ENCODE measurements at places on chromosomes 2 and 18.

- DNase-seq = no peak
These were observed 69.6 kb downstream of the KLHL29 start for GRCh38 chr2:23454501-23455120.

- DNase-seq = no peak
These were observed 1.4 kb downstream of the RBKS start for GRCh38 chr2:27888790-27889189.

- DNase-seq = no peak
These were observed 44.0 kb downstream of the ASAP2 start for GRCh38 chr2:9250498-9251153.

DNA sequence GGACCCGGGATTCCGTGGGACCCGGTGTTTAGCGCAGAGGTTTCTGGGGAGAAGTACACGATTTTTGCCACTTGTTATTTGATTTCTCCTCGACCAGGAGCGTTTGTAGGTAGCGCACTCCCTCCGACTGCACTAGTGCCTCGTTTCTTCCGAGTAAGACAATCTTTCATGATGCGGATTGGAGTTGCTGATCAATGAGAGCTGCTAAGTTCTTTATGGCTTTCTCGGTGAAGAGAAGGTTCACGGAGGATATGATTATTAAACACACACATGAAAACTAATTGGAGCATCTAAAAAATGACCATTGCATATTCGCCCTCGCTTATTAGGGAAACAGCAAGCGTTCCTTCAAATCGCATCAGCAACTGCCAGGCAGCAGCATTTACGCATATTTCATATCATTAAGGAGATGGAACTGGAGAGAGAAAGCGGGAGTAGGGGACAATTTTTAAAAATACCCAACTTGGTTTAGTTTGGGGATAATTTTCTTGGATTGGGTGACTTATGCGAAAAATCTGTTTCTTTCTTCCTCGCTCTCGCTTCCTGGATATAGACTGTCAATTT, 616 bp downstream of the EML6 start:
- DNase-seq = no peak

- no peak for DNase-seq
These were observed 199.8 kb downstream of the EPHA4 start for GRCh38 chr2:221372159-221372884.

GRCh38 chr2:3913166-3913565, 209.8 kb downstream of the DCDC2C start:
- DNase-seq = no peak

GRCh38 chr18:36468161-36468560, 170.6 kb downstream of the FHOD3 start:
- DNase-seq = no peak
